ENCODE measurements at places on chromosomes 12 and 14. TPM values are rescaled to one million over a fixed set of nuclear protein-coding genes. Genes with fewer than 3 reads are reported as not detected.

- no peak for ATAC-seq
These were observed 113.2 kb downstream of the RBM19 start for GRCh38 chr12:113852695-113853490.

DNA sequence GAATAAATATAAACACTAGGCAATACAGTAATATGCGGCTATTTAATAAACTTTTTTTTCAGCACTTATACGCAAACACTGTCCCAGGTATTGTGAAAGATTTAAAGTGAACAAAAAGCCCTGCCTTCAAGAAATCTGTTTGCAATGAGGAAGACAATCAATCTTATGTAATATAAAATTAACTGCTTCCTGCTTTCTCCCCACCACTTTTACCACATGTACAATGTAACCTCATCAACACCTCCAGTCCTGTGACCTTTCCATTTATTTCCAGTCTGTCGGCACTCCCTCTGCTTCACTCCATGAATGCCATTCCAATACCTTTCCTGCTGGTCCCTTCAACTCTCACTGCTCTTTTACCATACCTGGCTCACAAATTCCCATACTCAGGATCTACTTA is 10.5 kb downstream of the SNX6 start:
- no peak for ATAC-seq

DNA sequence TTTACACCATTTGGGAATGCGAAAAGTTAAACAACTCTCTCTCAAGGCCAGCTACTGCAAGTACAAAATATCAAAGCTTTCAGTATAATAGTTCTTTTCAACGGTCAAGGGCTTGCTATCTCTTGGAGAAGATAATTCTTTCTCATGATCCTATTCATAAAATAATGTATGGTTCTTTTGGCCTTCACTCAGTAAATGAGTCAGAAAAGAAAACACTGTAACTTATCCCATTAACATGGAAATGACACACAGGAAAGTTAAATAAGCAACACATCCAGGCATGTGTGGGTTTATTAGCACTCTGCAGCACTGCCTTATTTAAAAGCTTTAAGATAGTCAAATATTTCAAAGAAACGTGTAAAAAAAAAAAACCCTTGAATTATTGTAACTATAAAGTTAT is 36.9 kb downstream of the ZFC3H1 start:
- ATAC-seq: no peak

DNA sequence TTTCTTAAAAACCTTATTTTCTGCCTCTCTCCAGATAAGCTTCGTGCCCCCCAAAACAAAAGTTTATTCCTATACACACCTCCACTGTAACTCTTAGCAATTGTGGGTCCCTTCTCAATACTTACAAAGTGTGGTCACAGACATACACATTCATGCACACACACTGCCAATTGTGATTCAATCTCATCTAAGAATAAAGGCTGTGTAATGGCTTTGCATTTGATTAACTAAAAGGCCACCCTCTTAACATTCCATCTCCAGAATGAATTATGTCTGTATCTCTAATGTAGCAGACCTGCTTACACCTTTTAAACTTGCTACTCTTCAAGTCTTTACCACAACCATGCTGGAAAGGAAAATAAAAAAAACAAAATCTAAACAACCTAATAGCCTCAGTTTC is 49.5 kb downstream of the MYF5 start:
- no peak for ATAC-seq

Gene ENDOU
- 0.38 TPM for total RNA-seq

GRCh38 chr12:3757261-3757660 is 4.4 kb upstream of the CRACR2A start:
- no peak for ATAC-seq

GRCh38 chr12:124278389-124279101 is 16.3 kb upstream of the RFLNA start:
- ATAC-seq: peak; percentile 34

- no peak for ATAC-seq
These were observed 29.6 kb upstream of the NTN4 start for GRCh38 chr12:95820096-95820703.

Gene OLR1
- not detected for total RNA-seq

Gene DDX47
- total RNA-seq: 54.7 TPM

Gene GPR162
- total RNA-seq: 4.6 TPM

Gene OTOGL
- total RNA-seq: 0.09 TPM

DNA sequence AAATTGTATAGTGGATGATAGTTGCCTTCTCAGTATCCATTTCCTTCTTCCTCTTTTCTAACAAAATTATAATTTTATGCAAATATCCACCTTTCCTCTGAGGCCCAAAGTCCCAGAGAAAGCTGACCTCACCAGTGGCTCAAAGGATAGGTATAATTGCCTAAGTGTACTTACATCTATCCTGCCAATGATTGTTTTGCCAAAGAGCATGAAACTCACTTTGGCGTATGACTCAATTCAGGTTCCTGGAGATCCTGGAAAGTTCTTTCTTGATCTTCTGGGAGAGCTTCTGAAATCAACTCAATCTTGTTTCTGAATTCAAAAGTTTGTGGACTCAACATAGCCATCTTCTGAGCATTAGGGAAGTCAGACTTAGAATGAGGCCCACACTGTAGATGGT is 10.5 kb upstream of the RBM25 start:
- ATAC-seq: no peak

Gene HELB
- total RNA-seq: 3.0 TPM

DNA sequence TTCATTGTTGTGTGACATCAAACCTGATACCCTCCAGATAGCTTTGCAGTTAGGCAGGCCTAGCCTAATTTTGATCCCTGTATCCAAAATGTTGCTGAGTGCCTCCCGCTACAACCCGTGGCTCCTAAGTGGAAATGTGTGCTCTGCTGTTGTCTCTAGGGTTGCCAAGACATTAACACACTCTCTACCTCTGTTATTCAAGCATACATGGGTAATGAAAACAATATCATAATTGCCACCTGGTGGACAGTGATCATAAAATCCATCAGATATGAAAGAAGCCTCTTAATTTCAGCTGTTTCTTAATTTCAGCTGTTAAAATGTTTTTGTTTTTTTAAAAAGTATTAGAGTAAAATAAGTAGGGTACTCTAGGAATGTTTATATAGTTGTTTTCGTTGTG is 93.5 kb downstream of the PLEKHA5 start:
- ATAC-seq: no peak

- ATAC-seq: no peak
These were observed 224.5 kb downstream of the BCL11B start for GRCh38 chr14:99047441-99048031.

DNA sequence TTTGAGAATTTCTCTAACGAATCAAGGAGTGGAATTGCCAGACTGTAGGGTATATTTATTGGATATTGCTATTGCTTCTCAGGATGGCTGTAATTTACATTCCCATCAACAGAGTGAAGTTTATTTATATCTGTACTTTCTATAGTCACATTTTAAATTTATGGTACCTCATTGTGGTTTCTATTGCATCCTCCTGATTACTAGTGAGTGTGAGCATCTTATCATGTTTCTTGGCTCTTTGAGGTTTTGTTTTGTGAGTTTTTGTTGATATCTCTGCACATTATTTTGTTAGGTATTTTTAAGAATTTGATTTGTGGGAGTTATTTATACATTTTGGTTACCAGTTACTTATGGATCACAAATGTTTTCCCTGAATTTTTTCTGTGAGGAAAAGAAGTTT is 13.9 kb downstream of the DNM1L start:
- no peak for ATAC-seq

Data from motor neuron (in vitro differentiated cells).